ENCODE measurements at places on chromosomes 4 and X.

DNA sequence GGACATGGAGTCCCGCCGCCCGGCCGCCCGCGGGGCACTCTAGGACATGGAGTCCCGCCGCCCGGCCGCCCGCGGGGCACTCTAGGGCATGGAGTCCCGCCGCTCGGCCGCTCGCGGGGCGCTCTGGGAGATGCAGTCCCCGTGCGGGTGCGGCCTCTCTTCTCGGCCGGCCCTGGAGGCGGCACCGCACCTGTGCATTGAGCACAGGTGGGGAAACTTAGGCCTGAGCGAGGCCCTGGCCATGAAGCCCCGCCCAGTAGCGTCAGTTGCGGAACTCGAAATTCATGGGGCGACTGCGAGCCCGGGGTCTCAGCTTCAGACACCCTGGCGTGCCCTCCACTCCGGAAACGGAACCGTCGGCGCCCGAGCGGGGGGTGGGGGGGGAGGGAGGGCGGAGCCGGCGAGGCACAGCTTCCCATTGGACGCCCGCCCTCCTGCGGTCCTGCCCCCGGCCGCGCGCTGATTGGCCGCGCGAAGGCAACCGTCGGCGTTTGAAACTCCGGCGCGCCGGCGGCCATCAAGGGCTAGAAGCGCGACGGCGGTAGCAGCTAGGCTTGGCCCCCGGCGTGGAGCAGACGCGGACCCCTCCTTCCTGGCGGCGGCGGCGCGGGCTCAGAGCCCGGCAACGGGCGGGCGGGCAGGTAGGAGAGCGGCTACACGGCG lies at the start of the genes TACC3 and TMEM129:
TACC3 (plus strand) TSS at position 519 of the 663 bp plus-strand sequence. CDS start 1,901 bp downstream, outside the sequence.
TMEM129 (minus strand) TSS at position 321 of the 663 bp plus-strand sequence. CDS start 486 bp downstream, outside the sequence.
- DNase-seq, result peak; percentile 86

GRCh38 chr4:74228691-74229640 lies 71.0 kb downstream of the MTHFD2L start:
- DNase-seq, result peak; percentile 25

GRCh38 chr4:152209772-152210493 lies 326.0 kb downstream of the FBXW7 start:
- no peak for DNase-seq

GRCh38 chr4:124868495-124868894 lies 156.0 kb upstream of the ANKRD50 start:
- no peak for DNase-seq

- no peak for DNase-seq
These were observed 250.4 kb downstream of the PTTG2 start for GRCh38 chr4:38210396-38211114.

GRCh38 chrX:37860721-37861120 lies 13.3 kb upstream of the DYNLT3 start:
- DNase-seq, result no peak

DNA sequence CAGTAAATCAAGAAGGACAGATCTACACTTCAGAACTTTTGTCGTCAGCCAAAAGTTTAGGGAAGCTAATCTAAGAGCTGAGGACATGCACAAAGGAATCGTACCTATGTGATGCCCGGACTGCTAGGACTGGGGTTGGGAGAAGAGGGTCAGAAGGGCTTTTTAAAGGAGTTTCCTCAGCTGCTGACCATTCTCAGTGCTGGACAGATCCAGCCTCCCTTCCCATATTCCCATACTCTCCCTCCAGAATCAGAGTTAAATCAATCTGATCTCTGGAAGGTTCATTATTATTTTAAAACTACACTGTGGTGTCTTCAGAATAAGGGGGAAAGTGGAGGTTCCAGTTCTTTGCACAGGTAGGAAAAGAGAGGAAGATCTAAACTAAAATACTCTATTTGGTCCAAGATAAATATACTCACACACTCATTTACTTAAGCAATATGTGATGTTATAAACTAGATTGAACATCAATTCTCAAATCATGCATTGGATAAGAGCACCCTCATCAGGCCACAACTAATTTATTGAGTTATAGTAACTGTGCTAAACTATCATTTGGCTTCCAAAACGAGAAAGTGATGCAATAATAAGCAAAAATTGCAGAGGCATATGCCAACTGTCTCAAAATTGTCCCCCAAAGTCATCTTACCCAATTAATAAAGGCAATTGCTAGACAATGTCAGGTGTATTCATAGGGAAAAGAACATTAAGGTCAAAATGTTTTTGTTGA lies 124.7 kb downstream of the HNRNPD start:
- DNase-seq, result no peak

- no peak for DNase-seq
These were observed 11.1 kb upstream of the HS3ST1 start for GRCh38 chr4:11439836-11440235.

DNA sequence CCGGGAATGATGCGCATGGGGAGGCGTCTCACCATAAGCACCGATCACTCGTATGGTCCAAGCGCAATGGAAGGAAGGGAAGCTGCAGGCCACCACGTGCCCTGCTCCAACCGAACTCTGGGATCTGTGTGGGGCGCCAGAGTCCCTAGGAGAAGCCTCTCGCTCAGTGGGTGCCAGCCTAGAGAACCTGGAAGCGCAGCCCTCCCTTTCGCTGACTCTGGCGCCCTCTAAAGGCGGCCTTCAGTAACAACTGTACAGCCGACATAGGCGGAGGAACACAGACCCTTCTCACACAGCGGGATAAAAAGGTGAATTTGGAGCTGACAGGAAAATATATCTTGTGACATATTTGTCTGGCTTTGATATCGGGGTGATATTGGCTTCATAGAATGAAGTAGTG lies 76.0 kb downstream of the INTS6L start:
- DNase-seq, result no peak

DNA sequence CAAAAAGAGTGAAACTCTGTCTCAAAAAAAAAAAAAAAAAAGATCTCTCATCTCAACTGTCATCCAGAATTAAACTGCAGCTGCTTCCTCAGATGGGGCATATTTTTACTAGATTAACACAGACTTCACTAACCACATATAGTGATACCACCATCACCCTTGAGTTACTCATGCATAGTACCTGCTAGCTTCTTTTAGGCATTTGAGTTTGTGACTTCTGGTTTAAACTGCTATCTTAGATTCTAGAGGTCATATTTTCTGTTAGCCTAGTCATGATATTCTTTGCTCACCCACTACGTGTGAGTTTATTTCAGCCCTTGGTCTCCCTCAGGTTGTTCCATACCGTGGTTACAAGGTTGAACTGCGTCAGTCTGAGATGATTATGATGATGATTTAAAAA lies 154.9 kb upstream of the BMP3 start:
- no peak for DNase-seq

DNA sequence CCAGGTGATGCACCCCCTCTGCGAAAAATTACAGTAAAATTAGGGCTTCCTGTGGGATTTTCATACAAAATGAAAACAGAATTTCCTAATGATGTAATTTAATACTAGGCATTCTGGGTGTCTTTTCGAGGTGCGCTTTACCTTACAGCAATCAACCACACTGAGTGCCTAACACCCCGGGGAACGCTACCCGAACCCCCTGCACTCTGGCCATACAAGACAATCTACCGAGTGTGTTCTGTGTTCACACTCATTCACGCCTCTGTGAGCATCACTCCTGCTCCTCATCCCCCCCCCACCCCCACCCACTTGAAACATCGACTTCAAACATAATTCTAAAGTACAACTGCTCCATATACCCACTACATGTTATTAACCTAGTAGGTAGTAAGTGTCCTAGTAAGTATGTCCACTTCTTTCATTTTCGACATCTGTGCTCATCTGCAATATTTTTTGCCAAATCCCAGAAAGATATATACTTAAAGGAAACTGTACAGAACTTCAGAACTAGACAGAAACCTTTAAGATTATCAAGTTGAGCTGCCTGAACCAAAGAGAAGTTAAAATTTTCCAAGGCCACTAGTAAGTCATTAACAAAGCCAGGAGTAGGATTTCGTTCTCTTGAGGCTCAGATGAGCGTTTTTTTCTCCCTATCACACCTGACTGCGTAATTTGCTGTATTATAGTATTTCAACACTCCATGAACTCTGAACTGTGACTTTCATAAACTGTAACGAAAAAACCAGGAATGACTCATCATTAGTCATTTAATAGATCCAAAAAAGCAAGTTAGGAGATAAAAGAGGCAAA lies 80.0 kb downstream of the FAT1 start:
- no peak for DNase-seq

- DNase-seq, result no peak
These were observed 144.2 kb upstream of the WDR1 start for GRCh38 chr4:10260777-10261176.

- DNase-seq, result no peak
These were observed 31.6 kb upstream of the MRFAP1 start for GRCh38 chr4:6608758-6609414.

- no peak for DNase-seq
These were observed 3.1 kb upstream of the OCIAD2 start for GRCh38 chr4:48909697-48910096.

- DNase-seq, result no peak
These were observed 101.9 kb upstream of the SFRP2 start for GRCh38 chr4:153890761-153891160.

GRCh38 chrX:55163171-55163570 lies 57.0 kb upstream of the PAGE5 start:
- no peak for DNase-seq

GRCh38 chrX:109389917-109390316 lies 92.0 kb downstream of the GUCY2F start:
- DNase-seq, result no peak

DNA sequence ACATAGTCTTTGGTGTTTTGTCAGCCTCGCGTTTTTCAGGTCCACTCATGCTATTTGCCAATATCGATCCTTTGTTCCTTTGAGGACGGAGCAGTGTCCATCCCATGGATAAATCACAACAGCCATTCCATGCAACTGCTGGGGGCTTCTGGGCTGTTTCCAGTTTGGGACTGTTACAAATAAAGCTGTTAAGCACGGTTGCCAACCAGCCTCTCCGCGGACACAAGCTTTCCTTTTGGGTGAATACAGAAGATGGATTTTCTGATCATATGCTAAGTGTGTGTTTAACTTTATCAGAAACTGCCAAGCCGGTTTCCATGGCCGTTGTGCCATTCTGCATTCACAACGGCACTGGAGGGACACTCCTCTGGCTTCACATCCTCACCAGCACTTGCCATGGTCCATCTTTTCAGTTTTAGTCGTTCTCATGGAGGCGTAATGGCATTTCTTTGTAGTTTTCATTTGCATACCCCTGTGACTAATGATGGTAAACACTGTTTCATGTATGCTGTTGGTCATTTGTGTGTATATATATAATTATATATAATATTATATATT lies 67.8 kb downstream of the ABLIM2 start:
- DNase-seq, result no peak

DNA sequence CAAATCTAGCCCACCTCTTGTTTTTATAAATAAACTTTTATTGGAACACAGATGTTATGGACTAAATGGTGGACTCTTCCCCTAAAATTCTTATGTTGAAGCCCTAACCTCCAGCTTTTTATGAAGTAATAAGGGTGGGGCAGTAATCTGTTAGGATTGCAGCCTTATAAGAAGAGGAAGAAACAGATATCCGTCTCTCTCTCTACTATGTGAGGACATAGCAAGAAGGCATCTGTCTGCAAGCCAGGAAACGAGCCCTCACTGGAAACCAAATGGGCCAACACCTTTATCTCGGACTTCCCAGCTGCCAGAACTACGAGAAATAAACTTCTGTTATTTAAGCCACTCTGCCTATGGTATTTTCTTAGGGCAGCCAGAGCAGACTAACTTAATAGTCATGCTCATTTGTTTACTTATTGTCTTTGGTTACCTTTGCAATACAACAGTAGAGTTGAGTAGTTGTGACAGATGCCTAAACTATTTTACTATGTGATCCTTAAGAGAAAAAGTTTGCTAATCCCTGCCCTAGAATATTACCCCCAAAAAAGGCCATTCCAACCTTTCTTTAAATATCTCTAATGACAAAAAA lies 67.4 kb downstream of the MANBA start:
- DNase-seq, result no peak

GRCh38 chrX:37765507-37765906 lies 14.4 kb upstream of the CYBB start:
- DNase-seq, result no peak

DNA sequence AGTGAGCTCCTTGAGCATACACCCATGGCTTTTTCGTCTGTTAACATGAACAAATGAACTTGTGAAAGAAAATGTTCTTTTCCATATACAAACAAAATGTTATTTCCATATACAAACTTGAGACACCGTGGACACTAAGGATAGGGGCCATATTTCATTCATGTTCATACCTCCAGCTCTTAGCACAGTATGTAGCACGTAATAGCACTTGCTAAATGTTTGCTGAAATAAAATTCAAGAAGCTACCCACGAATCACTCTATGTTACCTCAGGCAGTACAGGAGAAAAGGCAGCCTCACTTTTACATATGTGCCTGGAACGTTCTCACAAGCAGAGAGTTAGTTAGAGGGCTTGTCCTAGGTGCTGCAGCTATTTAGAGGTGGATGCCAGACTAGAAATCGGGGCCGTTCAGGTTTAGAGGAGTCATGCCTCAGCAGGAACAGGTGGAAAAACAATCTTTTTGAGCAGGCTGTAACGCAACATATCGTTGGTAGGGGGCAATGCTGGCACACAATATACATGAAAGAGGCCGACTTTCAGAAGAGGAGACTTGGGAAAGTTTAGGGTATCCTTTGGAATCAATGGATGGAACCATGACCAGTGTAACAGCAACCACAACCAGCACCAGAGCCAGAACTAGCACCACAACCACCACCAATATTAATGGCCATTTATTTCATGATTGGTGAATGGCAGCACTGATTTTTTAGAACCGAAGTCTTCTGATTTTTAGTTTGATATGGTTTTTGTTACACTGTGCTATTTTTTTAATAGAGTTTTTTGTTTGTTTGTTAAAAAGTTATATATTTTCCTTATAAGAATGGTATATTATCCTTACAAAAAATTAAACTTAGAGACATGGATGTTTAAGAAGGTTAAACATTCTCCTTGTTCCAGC lies 14.8 kb upstream of the PAQR3 start:
- DNase-seq, result no peak

DNA sequence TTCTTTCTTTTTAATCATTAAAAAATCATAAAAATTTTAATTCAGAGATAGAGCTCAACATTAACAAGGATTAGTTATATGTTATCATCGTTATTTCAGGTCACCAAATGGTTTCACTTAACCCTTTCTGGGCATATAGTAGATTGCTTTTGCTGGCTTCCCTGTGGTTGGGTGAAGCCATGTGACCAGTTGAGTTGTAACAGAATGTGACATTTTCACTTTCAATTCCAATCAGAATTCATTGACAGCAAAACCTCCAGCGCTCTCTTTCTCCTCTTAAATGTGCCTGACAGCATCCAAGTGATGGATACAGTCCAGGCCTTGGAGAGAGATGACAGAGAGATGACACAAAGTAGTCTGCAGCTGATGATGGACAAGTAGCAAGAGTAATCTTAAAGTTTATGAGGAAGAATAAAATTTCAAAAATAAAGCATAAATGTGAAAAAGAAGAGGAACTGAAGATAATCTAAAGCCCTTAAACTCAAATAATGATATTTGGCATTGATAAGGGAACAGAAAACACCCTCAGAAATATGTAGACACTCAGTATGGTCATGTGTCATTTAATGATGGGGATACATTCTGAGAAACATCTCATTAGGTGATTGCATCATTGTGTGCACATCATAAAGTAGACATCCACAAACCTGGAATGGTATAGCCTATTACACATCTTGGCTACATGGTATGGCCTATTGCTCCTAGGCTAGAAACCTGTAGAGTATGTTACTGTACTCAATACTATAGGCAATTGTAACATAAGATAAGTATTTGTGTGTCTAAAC lies 92.3 kb upstream of the QRFPR start:
- no peak for DNase-seq

- no peak for DNase-seq
These were observed 57.7 kb downstream of the KLHL13 start for GRCh38 chrX:118058924-118059323.

- DNase-seq, result no peak
These were observed 16.7 kb upstream of the PDS5A start for GRCh38 chr4:39994406-39994805.

- DNase-seq, result no peak
These were observed 38.9 kb downstream of the PDHA1 start for GRCh38 chrX:19382555-19383145.

Measured in stimulated activated CD8-positive, alpha-beta memory T cell treated with anti-CD3 and anti-CD28 coated beads, Interleukin-12 subunit alpha, Interleukin-12 subunit beta, amount 100 ng/mL, for 4 hours (primary cell).